ENCODE measurements at places on chromosomes 1 and 21. TPM values are rescaled to one million over a fixed set of nuclear protein-coding genes. Genes with fewer than 3 reads are reported as not detected.

ST7L gene
- 9.9 TPM for total RNA-seq

RNU1-1 gene
- total RNA-seq: under 0.01 TPM

ZC3H12A gene
- total RNA-seq: 57.6 TPM

CACNA1S gene
- total RNA-seq: not detected

DCAF8 gene
- total RNA-seq: 71.9 TPM

CD101 gene
- 1.8 TPM for total RNA-seq

TPTE gene
- total RNA-seq: not detected

TEDDM1 gene
- not detected for total RNA-seq

C8B gene
- total RNA-seq: not detected

DIO1 gene
- not detected for total RNA-seq

RNU11 gene
- not detected for total RNA-seq

MX1 gene
- 7.9 TPM for total RNA-seq

GALE gene
- 68.0 TPM for total RNA-seq

IL23R gene
- total RNA-seq: not detected

PTPRF gene
- 993 TPM for total RNA-seq

GUCA2B gene
- not detected for total RNA-seq
